ENCODE measurements at places on chromosomes 7 and 10.

DNA sequence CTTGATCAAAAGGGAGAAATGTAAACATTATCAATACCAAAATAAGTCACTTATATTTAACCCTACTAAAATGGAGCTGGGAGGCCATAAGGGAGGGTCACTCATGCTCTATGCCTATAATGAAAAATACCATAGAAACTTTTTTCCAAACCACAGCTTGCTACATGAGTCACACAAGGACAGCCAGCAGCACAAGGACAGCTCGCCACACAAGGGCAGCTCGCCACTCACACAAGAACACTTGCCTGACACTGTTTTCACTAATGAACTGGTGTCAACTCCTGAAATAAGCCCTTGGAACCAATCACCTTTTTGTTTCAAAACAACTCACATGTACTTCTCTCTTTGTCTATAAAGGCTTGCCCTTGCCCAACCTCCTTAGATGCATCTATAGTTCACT, 43.3 kb downstream of the FRMPD2 start:
- DNase-seq: no peak

DNA sequence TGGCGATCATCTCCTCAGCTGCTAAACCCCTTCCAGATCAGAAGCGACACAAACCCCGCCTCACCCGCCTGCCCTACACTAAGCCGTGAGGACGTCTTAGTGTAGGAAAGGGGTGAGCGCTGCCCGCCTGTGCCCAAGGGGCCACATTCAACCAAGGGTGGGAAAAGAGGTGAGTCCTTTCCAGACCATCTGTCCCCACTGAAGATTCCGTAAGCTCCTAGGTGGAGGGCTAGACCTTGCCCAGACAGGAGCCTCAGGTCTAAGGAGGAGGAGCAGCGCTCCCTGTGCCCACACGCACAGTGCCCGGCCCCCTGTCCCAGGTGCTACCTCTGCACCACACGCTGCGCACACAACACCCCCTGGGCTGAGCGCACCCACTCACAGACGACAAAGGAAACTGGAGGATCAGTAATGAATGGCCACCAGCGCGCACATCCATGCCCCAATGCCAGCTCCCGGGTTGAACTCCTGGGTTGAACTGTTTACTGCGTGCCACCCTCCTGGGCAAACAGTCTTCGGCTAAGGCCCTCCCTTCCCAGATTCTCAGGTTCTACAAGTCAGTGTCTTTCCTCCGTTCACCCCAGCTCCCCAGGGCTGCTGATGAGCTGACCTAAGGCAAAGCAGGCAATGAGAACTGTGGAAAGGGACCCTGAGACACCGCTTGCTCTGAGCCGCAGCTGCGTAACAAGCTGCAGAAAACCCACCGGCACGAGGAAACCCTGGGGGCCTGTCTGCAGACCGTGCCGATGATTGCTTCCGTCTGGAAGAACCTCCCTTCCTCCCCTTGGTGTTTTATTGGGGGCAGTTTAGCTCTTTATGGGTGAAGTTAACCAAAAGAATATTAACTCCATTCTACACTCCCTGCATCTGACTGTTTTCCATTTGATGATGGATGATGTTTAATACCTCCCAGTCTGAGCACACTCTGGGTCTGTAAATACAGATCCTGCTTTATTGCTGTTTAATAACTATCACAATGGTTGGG, 185.9 kb downstream of the MAD1L1 start:
- no peak for DNase-seq

- no peak for DNase-seq
Measured at GRCh38 chr10:24885551-24886289, 66.7 kb downstream of the PRTFDC1 start.

DNA sequence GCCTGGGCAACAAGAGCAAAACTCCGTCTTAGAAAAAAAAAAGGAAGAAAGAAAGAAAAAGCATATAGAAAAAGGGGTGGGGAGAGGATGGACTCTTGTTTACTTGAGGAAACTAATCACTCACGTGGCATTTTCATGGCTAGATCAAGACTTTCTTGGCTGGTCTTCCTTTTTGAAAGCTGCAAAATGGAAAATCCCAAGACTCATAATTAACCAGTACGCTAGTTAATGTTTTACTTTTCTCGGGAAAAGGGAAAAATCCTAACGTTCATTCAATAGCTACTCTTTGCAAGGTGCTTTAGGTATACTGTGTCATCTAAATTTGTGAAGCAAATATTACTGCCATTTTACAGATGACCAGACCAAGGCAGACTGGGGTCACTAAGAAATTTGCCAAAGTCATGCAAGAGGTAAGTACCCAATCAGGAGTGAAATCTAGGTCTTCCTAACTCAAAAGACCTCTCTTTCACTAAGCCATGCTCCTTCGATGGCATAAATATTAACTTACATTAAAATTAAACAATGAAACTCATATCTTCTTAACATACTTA, 24.4 kb downstream of the NAPEPLD start:
- DNase-seq: no peak

DNA sequence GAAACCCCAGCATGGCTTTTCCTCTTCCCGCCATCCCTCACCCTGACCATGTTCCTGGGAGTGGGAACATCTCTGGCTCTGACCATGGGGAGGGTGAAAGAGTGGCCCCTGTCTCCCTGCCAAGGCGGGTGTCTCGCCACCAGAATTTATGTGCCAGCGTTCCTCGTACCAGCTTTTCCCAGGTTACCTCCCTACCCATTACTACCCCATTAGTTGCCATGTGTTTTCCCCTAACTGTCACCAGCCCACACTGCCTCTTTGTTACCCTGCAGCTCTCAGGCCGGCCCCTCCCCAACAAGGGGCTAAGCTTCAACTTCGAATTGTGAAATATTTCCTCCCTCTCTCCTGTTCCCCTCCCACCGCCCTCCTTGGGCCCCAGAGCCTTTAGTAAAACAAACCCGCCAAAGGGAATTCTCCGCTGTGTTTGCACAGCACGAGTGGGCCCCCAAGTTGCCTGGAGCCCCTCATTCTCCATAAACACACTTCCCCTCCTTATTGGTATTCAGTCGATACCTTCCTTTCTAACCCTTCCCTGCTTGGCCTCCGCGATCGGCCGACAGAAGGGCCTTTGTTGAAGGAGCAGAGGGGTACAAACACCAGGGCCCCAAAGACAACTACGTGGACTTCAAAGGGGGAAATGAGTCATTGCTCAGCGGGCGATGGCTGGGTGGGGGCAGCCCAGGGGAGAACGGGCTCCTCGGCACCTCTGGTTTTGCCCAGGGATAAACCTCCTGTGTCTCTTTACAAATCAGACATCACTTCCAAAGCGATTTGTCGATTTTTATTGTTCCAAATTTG, 45.5 kb downstream of the SLIT1 start:
- DNase-seq: no peak

GRCh38 chr7:108395426-108395825, 60.8 kb downstream of the NRCAM start:
- DNase-seq: no peak

- no peak for DNase-seq
Measured at GRCh38 chr10:74871595-74872382, 45.4 kb downstream of the KAT6B start.

- DNase-seq: no peak
Measured at GRCh38 chr10:919481-919880, 12.0 kb downstream of the LARP4B start.

GRCh38 chr7:127487381-127487780, 94.9 kb upstream of the ZNF800 start:
- DNase-seq: no peak

GRCh38 chr10:52677086-52677485, 95.5 kb downstream of the MBL2 start:
- DNase-seq: no peak

- DNase-seq: no peak
Measured at GRCh38 chr7:66913118-66914037, 7.6 kb upstream of the TMEM248 start.

DNA sequence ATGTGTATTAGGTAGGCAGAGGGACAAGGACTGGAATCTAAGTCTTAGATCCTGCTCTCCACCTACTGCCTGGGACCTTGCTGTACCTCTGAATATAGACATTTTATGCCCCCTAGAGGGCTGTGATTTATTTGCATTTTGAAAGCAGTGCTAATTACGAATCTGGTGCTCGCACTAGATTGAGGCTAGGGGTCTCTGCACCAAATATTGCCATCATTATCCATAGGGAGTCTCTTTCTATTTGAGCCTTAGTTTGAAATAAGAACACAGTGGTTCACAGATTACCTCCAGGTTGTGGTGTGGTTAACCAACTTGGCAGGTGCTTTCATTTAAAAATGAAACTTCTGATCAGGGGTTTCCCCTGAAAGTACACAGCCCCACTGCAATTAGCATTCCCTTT, 41.8 kb downstream of the CNNM1 start:
- no peak for DNase-seq

GRCh38 chr10:74072503-74072902, 74.6 kb downstream of the VCL start:
- DNase-seq: no peak

DNA sequence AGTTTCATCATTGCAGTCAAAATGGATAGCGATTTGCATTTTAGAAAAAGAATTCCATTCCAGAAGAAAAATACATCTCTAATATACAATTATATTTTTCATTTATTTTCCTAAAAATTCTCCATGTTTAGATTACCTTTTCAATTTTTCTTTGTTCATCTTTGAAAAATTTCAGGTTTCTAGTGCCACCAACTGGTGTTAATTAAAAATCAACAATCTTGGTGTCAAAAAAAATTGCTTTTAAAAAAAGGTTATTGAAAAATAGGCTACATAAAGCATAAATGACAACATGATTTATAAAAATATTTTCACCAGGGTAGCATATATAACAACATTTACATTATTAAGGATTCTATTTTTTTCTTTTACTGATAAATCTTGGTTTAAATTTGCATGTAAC, 53.0 kb downstream of the CCDC186 start:
- no peak for DNase-seq

DNA sequence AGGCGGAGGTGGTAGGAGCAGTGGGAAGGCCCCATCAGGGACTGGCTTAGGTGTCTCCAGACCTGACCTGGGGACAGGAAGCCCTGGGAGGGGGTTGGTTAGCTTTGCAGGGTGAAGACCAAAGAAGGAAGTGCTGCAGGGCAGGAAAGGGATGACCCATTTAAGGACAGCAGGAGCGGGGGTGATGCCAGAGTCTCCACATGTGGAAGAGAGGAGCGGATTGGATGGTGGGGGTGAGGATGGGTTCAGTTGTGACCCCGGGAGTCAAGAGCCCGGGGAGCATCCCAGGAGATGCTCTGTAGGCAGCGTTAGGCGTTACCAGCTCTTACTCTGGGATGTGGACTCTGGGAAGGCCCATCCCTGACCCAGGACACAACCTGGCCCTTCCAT, 3.1 kb upstream of the LDB3 start:
- DNase-seq: no peak

GRCh38 chr10:85600744-85601081, 765.9 kb downstream of the GRID1 start:
- no peak for DNase-seq

DNA sequence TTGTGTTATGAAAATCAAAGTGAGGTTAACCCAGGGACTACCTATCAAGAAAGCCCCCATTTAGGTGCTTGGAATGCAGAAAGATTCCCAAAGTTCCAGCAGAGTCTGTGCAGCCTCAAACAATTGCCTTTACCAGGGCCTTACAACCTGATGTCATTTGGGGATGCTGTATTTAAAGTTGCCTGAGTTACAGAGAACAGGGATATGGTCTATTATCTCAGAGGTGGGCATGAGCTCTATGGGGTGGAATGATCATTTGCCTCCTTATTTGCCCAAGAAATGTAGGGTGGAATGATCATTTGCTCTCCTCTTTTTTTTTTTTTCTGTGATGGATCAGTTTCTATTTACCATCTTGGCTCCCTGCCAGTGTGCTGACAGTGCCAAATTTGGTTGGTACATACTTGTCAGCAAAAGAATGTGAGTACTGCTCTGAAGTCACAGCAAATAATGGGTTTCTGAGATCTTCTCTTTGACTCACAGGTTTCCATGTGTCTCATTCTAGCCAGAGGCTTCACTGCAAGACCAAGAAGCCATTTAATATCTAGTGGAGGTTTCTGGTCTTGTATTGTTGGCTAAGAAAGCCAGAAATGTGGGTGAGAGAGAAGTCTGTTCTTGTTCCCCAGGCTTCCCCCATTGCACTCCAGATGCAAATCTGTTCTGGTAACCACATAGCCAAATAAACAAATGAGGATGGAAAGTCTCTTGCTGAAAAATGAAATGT, 45.5 kb upstream of the ZNRF2 start:
- peak; percentile 80 for DNase-seq

GRCh38 chr10:115432188-115432819, 339.1 kb downstream of the ATRNL1 start:
- DNase-seq: no peak

DNA sequence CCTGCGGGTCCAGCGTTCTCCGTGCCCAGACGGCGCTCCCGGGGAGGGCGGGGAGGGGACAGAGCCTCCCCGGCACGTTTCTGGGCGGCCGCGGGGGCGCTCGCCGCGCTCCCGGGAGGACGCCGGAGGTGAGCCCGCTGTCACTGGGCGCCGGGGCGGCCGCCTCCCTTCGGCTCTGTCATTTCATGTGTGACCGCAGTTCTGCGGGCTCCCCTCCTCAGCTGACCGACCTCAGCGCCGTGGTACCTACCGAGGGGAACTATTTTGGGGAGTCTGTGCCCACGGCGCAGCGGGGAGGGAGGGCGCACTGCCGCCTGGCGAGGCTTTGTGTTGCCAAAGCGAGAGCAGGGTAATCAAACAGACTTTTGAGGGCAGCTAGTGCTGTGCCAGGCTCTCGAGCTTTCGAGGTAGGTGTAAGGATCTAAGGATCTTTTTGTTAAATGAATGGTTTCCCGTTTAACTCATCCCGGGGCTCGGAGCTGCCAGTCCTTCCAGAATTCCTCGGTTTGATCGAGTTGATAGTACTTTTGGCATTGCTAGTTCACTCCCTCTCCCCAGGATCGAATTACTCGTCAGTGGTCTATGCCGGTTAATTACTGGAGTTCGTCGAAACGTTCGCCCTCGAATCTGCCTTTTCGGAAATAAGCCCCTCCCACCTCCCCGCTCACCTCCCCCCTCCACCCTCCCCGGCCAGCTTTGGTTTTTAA, 1.9 kb downstream of the ARID5B start:
- peak; percentile 51 for DNase-seq

GRCh38 chr10:97781618-97782331, 10.0 kb upstream of the SFRP5 start:
- no peak for DNase-seq

GRCh38 chr10:47349941-47350371, 1.8 kb downstream of the RBP3 start:
- DNase-seq: no peak

- DNase-seq: no peak
Measured at GRCh38 chr7:107945332-107945731, 54.3 kb downstream of the DLD start.

GRCh38 chr7:100119970-100120732, 717 bp downstream of the CNPY4 start:
- peak; percentile 66 for DNase-seq

GRCh38 chr10:58853668-58854067, 322.8 kb upstream of the PHYHIPL start:
- DNase-seq: no peak

Data from mucosa of gallbladder (tissue), 1 donor.